Umbilical cord (tissue), 2 donors: ENCODE measurements at places on chromosomes 13 and 19.
A peak's percentile ranks its signal among the peaks of the same experiment; 100 is the strongest.

DNA sequence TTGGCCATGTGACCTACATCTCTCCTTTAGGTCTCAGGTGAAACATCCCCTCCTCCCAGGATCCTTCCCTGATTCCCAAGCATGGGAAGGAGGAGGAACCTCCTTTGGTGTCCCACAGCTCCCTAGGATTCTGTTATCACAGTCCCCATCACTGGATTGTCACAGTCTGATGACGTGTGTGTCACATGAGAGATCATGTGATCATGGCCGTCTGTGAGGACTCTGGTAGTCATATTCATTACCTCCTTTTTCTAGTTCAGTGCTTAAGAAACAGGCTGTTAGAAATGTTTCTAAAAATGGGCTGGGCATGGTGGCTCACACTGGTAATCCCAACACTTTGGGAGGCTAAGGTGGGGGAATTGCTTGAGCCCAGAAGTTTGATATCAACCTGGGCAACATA lies 3.0 kb downstream of the DHX34 start:
- DNase-seq = no peak

- no peak for DNase-seq
Measured at GRCh38 chr13:62418376-62418775, 1002.7 kb upstream of the PCDH20 start.

DNA sequence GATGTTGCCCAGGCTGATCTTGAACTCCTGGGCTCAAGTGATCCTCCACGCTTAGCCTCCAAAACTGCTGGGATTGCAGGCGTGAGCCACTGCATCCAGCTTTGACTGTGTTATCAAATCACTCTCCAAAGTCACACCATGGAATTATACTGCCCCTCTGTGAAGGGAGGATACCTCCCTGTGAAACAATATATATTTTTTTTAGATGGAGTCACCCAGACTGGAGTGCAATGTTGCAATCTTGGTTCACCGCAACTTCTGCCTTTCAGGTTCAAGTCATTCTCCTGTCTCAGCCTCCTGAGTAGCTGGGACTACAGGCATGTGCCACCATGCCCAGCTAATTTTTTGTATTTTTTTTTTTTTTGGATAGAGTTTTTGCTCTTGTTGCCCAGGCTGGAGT lies 7.7 kb downstream of the TYK2 start:
- DNase-seq = no peak

GRCh38 chr13:26946684-26947343 lies 186.2 kb upstream of the GPR12 start:
- peak; percentile 42 for DNase-seq

- DNase-seq = no peak
Measured at GRCh38 chr13:18233783-18234299, 947.8 kb downstream of the TUBA3C start.

DNA sequence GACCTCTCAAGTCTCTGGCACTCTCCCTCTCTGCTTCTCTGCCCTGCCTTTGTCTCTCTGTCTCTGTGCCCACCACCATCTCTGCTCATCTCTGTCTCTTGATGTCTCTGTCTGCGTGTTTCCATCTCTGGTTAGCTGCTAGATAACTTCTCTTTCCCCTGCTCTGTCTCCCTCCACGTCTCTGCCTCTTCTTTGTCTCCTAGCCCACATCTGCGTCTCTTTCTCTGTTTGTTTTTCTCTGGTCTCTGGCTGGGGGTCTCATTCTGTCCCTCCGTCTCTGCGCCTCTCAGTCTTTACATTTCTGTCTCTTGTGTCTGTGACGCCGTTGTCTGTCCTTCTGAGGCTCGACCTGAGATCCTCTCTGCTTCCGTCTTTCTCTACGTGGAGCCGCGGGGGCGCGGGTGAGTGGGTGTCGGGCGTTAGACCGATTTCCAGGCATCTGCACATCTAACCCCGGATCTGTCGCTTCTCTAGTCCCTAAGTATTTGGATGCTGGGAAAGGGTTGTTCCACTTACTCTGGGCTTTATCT lies 386 bp downstream of the GIPR start:
- DNase-seq = no peak

DNA sequence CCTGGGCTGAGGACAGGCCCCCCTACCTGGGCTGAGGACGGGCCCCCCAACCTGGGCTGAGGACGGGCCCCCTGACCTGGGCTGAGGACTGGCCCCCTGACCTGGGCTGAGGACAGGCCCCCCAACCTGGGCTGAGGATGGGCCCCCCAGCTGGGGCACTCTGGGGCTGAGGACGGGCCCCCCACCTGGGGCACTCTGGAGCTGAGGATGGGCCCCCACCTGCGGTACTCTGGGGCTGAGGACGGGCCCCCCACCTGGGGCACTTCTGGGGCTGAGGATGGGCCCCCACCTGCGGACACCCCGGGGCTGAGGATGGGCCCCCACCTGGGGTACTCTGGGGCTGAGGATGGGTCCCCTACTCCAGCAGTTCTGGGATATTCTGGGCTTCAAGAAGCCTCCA lies 65.5 kb downstream of the RASA3 start:
- no peak for DNase-seq

- no peak for DNase-seq
Measured at GRCh38 chr13:50129706-50130122, 114.5 kb downstream of the KCNRG start.

- no peak for DNase-seq
Measured at GRCh38 chr19:6062961-6063575, 47.2 kb downstream of the RFX2 start.

GRCh38 chr13:46126552-46127357 lies 21.9 kb upstream of the CPB2 start:
- DNase-seq = peak; percentile 73

GRCh38 chr19:44539236-44539826 lies 9.9 kb upstream of the CEACAM20 start:
- no peak for DNase-seq

- DNase-seq = peak; percentile 41
Measured at GRCh38 chr19:4140237-4140711, 13.2 kb upstream of the CREB3L3 start.

- peak; percentile 92 for DNase-seq
Measured at GRCh38 chr19:3443840-3444694, 36.3 kb downstream of the SMIM24 start.
